ENCODE measurements at places on chromosomes 3 and 15.
A peak's percentile ranks its signal among the peaks of the same experiment; 100 is the strongest.

DNA sequence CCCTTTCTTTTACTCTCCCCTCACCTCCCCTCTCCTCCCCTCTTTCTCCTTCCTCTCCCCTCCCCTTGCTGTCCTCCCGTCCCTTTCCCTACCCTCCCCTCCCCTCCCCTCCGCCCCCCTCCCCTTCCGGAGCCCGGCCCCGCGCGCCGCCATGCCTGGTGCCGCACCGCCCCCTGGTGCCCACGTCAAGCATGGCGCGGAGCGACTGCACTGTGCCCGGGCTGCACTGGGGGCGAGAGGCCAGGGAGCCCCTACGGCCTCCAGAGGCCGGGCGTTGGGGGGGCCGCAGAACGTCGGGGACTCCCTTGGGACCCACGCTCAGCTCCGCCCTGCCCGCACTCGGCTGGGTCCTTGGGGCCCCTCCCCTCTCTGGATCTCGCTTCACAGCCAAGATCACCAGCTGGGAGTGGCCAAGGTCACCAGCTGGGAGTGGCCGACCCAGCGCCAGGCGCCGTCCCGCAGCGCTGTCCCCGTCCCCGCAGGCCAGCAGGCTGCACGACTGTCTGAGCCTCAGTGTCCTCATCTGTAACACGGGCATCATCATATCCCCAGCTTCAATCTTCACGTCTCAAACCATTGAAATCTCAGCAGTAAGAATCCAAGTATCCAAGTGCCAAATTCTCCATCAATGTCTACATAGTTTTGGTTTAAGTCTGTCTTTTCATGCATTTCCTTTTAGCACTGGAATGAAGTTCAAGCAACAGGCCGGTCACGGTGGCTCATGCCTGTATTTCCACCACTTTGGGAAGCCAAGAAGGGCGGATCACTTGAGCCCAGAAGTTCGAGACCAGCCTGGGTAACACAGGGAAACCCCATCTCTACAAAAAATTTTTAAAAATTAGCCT lies 42.5 kb downstream of the TPRA1 start:
- peak; percentile 68 for DNase-seq

- DNase-seq = no peak
These were observed 444.9 kb upstream of the TBL1XR1 start for GRCh38 chr3:177642042-177642803.

GRCh38 chr3:127304121-127304744 lies 16.4 kb upstream of the PRR20G start:
- no peak for DNase-seq

GRCh38 chr15:76146812-76147211 lies 87.0 kb downstream of the TMEM266 start:
- no peak for DNase-seq

DNA sequence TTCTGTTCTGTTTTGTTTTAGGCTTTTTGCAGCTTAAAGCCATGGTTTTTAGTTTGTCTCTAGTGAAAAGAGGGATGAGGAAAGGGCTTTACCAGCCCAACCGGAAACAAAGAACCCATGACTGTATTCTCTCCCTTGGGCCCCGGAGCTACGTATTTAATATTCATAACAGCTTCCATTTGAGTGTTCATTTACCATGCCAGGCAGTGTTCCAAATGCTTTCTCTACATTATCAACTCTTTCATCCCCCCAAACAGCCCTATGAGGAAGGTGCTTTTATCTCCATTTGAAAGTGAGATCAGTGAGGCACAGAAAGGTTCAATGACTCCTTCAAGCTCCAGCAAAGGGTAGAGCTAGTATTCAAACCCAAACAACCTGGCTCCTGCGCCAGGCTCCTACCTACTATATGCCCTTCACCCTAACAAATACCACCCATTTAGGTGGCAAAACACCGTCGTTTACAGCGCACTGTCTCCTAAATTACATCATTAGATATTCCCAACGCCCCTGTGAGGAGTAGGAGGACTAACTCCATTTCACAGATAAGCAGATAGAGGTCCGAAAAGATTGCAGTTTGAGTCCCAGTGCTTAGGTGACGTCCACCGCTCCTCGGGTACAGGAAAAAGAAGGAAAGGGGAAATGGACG lies 27.9 kb downstream of the GTPBP8 start:
- DNase-seq = no peak

- no peak for DNase-seq
These were observed 129.3 kb downstream of the RBMS3 start for GRCh38 chr3:29410220-29410619.

GRCh38 chr15:25799906-25800700 lies 63.0 kb downstream of the ATP10A start:
- no peak for DNase-seq

DNA sequence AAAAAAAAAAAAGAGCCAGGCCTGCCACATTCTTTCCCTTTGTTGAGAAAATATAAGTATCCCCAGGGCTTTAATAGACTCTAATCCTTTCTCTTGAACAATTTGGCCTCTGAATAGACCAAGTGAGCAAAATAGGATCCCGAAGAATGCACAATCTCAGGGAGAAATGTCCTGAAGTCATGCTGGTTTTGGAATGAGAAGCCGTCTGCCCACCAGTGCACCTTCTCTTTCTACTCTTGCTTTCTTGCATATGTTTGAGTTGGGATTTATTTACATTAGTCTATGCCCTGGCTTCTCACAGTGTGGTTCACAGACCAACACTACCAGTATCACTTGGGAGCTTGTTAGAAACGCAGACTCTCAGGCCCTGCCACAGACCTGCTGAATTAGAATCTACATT lies 153.0 kb downstream of the ZNF621 start:
- no peak for DNase-seq

GRCh38 chr3:170689296-170689829 lies 103.5 kb upstream of the SLC7A14 start:
- no peak for DNase-seq

GRCh38 chr3:114389156-114389555 lies 95.3 kb downstream of the TIGIT start:
- DNase-seq = no peak

DNA sequence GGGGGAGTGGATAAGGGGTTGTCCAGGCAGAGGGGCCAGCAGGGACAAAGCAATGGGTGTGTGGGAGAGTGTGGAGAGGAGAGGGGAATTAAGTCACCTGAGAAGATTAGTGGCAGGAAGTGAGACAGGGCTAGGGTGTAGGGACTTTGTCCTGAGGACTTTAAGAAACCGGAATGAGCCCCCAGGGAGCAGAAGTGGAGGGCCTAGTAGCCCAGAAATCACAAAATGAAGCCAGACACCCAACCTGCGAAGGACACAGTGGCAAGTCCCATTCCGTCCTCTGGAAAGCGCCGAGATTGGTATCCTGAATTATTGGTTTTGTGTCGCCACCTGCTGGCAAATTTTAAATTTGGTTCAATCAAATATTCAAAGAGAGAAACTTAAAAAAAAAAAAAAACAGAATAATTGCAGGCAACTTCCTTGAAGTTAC lies 78.0 kb upstream of the SLC25A36 start:
- DNase-seq = no peak

- DNase-seq = no peak
These were observed 190.2 kb downstream of the RORA start for GRCh38 chr15:61038910-61039309.

DNA sequence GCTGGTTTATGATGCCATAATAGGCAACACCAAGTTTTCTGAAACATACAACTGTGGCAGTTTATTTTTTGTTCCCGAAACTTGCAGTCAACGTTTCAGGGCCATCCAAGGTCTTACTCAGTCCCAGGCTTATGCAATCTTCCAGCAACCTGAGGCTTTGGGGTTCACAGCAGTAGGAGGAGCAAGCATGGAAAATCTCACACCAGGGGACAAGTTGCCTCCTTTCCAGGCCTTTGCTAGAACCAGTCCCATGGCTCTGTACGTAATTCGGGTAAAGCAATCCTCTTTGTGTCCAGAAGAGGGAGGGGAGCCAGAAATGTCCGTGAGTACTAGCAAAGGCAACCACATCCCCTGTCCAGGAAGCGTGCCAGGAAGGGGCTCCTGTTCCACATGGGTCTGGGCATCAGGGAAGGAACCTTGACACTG lies 4.7 kb upstream of the FAM240A start:
- no peak for DNase-seq

GRCh38 chr3:55362210-55362960 lies 124.7 kb downstream of the WNT5A start:
- no peak for DNase-seq

GRCh38 chr3:127484601-127485388 lies 105.7 kb downstream of the TPRA1 start:
- DNase-seq = no peak

- peak; percentile 21 for DNase-seq
These were observed 65.2 kb upstream of the UBE2E1 start for GRCh38 chr3:23740517-23740965.

GRCh38 chr15:39247574-39247973 lies 333.3 kb upstream of the THBS1 start:
- DNase-seq = no peak

DNA sequence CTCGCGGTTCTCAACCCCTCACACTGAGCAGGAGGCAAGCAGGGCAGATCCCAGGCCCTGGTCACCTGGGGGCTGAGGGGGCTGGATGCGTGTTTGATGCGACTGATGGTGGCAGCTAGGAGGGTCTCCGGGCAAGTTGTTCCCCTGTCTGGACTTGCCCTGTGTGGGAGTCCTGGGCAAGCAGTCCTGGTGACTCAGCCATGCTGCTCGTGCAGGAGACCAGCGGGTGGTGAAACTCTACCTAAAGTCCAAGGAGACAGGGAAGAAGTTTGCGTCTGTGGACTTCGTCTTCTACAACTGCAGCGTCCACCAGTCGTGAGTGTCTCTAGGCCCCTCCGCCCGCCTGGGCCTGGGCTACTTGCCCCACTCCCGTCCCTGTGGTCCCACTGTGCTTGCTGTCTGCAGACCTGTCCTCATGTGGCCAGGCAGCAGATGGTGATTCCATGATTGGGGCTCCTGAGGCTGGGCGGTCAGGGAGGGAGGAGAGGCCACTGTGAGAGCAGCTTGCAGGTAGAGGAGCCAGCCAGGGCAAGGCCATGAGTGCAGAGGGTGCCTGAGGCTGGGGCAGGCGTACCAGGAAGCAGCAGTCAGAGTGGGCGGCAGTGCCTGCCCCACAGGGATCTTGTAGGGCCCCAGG lies 23.1 kb downstream of the PLXNA1 start:
- DNase-seq = no peak

- no peak for DNase-seq
These were observed 3.2 kb upstream of the RIOX2 start for GRCh38 chr3:97975466-97975865.

GRCh38 chr3:138511945-138512344 lies 77.5 kb downstream of the ESYT3 start:
- DNase-seq = no peak

- DNase-seq = no peak
These were observed 79.0 kb upstream of the SELENOK start for GRCh38 chr3:53970661-53971060.

DNA sequence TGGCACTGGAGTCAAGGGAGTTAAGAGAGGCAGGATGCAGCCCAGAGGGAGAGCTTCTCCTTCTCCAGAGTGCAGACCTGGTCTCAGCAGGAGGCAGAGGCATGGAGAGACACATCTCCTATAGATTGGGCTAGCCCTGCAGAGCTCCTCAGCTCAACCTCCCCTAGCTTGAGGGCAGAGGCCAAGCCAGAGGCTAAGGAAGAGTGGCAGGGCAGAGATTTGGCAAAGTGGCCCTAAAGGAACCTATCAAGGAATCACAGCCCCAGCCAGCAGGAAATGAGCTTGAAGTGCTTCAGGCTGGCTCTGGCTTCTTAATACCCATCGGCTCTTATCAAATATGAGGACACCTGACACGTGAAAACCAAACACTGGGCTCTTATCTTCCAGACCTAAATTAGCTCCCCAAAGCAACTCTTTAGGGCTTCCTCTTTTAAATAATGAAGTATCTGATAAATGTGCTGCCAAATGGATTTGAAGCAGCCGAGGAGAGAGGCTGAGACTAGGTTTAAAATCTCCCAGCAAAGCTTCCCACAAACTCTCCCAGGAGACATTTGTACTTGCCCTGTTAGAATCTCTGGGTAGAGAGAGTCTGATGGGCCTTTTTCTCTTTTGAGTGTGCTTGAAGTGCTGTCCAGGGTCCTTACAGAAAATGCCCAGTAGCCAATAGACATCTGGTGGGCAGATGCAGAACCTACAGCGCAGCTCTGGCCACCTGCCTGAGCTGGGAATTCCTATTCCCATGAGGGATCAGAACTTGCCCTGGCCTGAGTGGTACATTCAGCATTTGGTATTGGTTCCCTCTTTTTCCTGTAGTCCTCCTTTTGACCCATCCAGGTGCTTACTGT lies 271.4 kb downstream of the CLSTN2 start:
- no peak for DNase-seq

DNA sequence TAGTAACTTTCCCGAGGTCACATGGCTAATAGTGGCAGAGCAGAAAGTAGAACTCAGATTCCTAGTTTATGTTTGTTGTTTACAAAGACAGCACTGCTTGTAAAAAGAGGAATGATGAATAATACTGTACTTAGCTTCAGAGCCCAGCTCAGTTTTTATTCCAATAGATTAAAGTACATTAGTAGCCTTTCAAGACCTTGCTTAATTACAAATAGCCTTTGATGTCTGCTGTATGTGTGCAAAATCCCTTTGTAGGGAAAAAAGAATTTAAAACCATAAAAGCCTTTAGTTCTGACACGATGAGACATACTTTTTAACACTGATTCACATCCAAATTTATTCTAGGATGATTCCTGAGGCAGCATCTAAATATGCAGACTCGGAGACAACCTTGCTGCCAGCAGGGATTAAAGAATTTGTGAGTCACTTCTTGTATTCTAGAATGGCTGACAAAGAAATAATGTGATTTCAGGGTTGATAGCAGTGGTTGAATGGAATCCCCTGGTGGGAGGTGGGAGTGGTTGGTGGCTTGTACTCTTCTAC lies 324.2 kb upstream of the TGFBR2 start:
- no peak for DNase-seq

DNA sequence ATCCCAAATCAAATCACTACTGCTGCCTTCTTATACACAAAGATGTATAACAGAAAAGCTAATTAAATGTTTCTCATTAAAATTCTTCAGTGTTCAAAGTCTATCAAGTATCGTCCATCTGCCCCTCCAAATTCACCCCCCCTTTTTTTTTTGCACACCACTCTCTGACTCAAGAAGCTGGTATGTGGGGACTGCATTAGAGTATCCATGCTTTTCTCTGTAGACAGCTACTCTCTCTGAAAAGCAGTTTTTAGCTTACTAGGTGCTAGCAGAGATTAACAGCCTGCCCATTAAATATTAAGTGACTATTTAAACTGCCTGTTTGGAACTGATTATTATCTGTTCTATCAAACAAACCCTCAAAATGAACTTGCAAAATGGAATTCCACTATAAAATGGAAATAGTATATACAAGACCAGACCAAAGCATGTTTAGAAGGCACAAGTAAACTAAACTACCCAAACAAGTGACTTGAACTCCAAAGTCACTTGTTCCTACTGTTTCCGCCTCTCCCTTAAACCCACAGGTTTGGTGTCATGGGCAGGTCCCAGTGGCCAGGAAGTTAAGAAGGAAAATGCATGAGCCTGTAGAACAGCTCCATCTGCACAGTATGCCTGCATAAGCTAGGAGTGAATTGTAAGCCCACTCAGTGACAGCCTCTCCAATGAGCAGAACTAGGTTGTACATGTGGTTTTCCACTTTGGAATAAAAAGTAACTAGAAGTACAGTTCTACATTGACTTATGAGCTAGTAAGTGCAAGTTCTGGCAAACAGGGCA lies 32.5 kb downstream of the GBE1 start:
- DNase-seq = no peak

GRCh38 chr3:187750513-187751123 lies 5.3 kb upstream of the BCL6 start:
- DNase-seq = no peak
